NCI-H1092 (cell line): ENCODE measurements at places on chromosomes 7 and 10.

DNA sequence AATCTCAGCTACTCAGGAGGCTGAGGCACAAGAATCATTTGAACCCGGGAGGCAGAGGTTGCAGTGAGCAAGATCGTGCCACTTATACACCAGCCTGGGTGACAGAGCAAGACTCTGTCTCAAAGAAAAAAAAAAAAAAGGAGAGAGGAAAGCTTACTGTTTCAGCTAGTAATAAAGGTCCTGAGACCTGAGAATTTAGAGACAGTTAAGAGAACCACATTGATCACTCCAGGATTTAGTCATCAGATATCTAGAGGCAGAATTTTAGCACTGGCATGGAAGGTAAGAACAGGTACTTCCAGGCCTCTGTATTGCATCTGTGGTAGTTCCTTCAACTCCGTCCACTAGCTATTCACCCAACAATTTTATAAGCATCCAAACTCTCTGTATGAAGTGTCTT, 7.8 kb downstream of the COG5 start:
- no peak for DNase-seq

- no peak for DNase-seq
These were observed 34.1 kb downstream of the CHST3 start for GRCh38 chr10:71998119-71998839.

GRCh38 chr10:77409697-77410471, 227.7 kb downstream of the KCNMA1 start:
- no peak for DNase-seq

DNA sequence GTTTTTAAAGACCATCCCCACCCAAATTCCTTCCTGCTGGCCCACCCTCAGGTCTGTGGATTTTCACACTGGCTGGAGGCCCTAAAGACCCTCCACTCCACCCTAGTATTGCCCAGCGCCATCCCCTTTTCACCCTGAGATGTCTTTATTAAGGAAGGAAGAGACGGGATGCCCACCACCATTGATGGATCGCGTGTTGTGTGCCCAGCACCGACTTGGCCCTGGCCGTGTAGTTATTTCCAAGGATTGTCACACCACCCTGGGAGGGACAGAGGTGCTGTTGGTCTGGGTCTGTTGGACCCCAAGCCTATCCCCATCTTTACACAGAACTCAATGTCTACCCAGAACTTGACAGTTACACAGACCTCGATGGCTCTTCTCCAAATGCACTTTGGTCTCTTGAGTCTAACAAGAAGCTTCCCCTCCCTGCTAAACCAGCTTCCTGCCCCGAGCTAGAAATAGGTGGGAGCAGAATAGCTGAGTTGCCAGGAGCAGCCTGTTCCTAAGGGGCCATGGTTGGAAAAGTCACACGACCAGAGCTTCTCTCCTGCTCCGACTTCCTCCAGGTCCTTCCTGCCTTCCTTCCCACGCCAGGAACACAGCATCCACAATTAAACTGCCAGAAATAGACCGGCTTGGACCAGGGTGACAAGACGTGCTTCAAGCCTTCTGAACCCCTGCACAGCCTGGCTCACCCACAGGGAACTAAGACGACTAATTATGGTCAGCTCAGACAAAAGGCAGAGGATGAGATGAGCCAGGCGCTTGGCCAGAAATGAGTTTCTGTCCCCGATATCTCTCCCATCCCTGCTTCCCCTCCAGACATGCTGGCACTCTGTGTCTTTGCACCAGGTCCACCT, 139.5 kb upstream of the CHST15 start:
- no peak for DNase-seq

DNA sequence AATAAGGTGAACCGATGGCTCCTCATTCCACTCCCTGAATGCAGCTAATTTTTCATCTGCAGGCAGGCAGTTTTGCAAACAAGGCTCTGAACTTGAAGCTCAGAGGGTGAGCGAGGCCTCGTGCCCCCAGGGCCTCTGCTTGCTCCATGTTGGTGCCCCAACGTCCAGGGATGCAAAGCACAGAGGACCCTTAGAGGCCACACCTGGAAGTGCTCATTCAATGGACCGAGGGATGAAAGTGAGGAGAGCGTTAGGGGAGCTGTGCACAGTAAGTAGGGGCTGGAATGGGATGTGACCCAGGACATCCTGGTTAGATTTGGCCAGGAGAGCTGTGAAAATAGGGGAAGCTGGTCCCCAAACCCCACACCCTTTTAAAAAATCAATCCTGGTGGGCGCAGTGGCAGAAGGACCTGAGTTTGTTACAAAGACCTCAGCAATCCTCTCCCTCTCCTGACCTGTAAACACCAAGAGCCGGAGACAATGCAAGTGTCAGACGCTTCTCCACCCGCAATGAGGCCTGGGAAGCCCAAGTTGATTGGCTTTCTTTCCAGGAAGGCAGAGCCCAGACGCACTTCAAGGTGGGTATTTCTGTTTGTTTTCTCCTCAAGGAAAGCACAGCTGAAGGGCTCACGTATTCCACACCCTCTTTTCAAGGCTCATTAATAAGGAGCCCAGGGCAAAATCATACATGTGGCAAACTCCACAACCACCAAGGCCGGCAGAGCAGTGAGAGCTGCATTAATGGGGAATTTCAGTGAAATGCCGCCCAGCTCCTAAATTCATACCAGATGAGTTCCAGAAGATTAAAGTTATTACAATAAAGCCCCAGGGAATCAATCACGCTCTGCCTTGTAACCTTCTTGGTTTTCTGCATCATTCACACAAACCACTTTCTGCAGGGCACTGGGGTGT, 14.1 kb upstream of the CXCL12 start:
- DNase-seq, result no peak

DNA sequence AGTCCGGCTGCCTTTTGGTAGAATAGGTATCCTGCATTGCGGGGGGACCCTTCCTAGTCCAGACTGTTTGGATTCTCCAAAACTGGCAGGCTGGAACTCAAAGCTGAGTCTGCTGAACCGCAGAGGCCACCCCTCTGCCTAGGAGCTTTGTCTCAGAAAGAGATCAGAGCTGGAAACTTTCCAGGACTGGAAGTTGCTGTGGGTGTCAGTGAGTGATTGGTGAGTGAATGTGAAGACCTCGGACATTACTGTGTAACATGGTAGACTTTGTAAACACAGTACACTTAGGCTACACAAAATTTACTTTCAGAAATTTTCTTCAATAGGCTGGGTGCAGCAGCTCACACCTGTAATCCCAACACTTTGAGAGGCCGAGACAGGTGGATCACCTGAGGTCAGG, 103.8 kb downstream of the DNAJC1 start:
- DNase-seq, result no peak

- no peak for DNase-seq
These were observed 495 bp downstream of the SFR1 start for GRCh38 chr10:104122225-104123107.

GRCh38 chr7:158863611-158864506, 7.5 kb downstream of the DYNC2I1 start:
- no peak for DNase-seq

- no peak for DNase-seq
These were observed 44.8 kb upstream of the SLC16A12 start for GRCh38 chr10:89580243-89580642.

DNA sequence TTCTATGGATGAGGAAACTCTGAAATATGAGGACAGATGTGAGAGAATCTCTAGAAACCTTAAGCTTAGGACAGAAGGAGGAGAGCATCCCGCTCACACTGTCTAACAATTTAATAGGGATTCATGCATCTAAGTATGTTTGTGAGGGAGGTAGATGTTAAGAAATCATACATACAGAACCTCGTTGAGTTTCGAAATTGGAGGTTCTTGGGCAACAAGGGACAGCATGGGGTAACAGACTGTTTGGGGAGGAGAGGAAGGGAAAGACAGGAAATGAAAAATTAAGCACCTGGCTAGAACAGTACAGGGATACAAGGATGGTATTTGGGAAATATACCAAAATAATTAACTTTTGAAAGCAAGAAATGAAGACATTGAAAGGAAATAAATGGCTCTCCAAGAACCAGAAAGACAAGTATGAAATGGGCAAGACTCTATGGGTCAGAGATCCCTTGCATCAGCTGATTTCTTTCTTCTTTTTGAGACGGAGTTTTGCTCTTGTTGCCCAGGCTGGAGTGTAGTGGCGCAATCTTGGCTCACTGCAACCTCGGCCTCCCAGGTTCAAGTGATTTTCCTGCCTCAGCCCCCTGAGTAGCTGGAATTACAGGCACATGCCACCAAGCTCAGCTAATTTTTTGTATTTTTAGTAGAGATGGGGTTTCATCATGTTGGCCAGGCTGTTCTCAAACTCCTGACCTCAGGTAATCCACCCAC, 207.9 kb downstream of the CTNNA3 start:
- no peak for DNase-seq

GRCh38 chr7:48139459-48139858, 31.8 kb upstream of the ABCA13 start:
- no peak for DNase-seq

DNA sequence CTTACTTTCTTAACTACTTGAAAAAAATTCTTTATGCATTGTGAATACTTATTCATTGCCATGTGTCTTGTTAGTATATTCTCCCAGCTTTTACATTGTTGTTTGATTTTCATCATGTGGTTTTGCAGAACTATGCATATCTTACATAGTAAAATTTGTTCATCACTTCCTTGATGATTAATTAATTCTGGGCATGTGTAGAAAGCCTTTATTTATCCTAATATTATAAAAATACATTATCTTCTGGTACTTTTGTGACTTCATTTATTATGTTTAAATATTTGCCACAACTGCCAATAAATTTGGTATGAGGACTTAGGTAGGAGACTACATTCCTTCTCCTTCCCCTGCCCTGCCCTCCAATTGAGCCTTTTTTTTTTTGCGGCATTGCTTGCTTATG, 166.0 kb upstream of the ZNF32 start:
- DNase-seq, result no peak

DNA sequence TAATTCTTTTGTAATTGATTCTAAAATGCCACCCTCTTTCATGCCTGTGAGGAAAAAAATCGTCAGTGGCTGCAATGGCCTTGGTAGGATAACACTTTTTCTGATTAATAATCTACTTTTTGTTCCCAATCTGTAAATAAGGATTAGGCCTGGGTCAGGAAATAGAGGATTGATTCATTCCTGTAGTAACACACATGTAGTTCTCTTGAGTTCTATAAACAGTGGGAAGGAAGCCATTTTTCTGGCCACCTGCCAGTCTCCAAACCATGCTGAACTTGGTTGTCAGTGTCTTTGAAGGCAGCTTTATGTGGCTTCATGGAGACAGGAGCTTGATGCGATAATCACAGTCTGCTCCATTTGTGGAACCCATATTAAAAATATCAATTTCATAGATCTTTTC, 169.3 kb upstream of the NFE2L3 start:
- DNase-seq, result no peak

- DNase-seq, result no peak
These were observed 83.2 kb downstream of the FOXL3 start for GRCh38 chr7:372932-373791.

GRCh38 chr10:59805014-59805413, 51.8 kb upstream of the MRLN start:
- no peak for DNase-seq
